ENCODE measurements at places on chromosomes 2 and 18.

GRCh38 chr2:159164457-159164911 is 122.0 kb downstream of the WDSUB1 start:
- DNase-seq = no peak

GRCh38 chr2:81513328-81513727 is 1208.8 kb upstream of the LRRTM1 start:
- no peak for DNase-seq

GRCh38 chr2:153197402-153198386 is 280.9 kb downstream of the RPRM start:
- no peak for DNase-seq

- DNase-seq = no peak
Measured at GRCh38 chr2:16960579-16960978, 294.9 kb upstream of the CYRIA start.

DNA sequence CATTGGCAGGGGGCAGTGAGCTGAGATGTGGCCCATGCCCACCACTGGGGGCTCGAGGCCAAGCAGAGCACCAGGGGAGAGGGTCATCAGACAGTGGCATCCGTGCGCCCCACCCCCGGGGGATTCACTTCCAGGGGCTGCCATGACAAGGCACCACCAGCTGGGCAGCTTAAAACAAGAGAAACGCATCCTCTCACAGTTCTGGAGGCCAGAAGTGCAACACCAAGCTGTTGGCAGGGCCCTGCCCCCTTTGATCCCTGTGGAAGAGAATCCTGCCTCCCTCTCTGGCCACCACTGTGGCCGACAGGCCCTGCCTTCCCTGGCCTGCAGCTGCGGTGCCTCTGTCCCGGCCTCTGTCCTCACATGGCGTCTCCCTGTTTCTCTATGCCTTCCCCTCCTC is 187.7 kb upstream of the ID2 start:
- no peak for DNase-seq

DNA sequence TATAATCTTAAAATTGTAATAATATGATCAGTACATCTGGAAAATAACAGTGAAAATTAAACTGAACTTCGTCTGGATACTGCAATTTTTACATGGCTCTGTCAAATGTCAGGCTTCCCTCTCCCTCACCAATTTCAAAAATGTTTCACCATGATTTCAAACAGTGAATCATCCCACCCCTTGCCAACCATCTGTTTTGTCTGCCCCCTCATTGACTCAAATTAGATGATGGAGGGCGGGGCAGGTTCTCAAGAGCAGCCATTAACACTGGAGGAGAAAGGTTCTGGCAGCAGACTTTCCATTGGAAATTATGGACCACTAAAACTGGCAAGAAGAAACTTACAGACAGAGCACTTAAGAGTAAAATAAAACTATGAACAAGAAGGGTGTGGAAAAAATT is 1195.7 kb upstream of the ZEB2 start:
- no peak for DNase-seq

DNA sequence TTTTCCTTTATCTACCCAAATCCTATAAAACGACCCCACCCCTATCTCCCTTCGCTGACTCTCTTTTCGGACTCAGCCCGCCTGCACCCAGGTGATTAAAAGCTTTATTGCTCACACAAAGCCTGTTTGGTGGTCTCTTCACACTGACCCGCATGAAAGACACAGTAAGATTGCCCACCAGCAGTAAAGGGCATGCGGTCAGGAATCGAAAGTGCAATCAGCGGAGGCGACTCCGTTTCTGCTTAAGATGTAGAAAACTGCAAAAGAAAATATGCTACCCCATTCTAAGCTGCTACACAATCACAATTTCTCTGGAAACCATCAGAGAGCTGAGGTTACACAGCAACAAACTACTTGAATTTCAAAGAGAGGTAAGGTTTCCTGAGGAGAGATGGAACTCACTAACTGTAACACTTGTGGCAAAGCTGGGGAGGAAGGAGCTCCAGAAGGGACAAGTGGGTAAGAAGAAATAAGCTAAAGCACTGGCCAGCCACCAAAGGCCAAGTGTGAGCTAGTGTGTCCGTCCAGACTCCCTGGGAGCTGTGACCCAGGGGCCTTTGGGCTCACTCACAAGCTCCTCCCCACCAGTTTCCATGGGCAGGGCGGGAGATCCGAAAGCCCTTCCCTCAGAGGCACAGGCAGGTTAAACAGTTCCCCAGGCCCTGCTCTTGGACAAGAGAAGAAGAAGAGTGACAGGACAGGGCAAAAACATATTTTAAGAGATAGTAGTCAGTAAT is 72.8 kb upstream of the TGFA start:
- no peak for DNase-seq

- DNase-seq = no peak
Measured at GRCh38 chr18:63368611-63369010, 1.6 kb upstream of the KDSR start.

GRCh38 chr2:34738691-34739090 is 1139.6 kb upstream of the FAM98A start:
- DNase-seq = no peak

- DNase-seq = no peak
Measured at GRCh38 chr2:3727397-3728045, 24.1 kb downstream of the DCDC2C start.

DNA sequence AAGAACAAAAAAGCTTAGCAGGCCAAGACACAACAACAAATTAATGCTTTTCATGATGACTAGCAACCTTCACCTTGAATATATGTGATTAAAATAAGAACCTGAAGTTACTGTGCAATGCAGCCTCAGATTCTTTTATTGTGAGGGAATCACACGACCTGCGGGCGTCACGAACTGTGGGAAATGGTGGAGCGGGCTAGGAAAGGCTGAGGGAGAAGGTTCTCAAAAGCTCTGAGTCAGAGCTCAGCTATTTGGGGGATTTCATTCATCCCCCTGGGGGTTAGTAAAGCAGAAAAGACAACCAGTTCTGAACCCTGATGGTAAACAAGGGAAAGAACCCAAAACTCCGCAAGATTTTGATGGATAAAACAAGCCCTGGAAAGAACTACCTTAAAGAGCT is 89.3 kb upstream of the NCKAP5 start:
- DNase-seq = no peak

- no peak for DNase-seq
Measured at GRCh38 chr2:30412047-30412683, 34.9 kb upstream of the LCLAT1 start.

GRCh38 chr2:84641021-84641420 is 124.7 kb downstream of the DNAH6 start:
- no peak for DNase-seq

Data from GM18507 (cell line).